Effector CD4-positive, alpha-beta T cell (primary cell): ENCODE measurements at places on chromosomes 4 and X.

DNA sequence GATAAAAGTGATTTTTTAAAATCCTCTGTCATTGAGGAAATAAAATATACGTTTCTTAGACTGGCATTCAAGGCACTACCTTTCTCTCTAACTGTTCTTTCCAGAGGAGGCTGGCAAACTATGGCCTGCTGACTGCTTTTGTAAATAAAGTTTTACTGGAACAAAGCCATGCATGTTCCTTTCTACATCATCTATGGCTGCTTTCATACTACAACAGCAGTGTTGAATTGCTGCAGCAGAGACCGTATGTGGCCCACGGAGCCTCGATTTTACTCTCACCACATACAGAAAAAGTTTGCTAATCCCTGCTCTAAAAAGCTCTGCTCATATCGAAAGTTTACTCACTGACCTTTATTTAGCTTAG lies 20.2 kb downstream of the SETD7 start:
- DNase-seq = no peak

DNA sequence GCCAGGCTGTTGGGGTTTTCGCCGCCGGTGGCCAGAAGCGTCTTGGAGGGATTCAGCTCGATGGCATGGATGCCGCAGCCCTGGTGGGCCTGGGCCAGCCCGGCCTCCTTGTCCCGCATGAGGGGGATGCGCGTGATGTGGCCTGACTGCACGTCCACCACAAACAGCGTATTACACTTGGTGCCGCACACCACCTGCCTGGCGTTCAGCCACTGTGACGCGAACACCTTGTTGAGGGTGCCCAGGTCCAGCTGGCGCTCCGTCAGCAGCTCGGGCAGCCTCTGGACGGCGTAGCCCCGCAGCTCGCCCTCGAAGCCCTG lies 728 bp downstream of the DCAF12L2 start:
- DNase-seq = no peak

GRCh38 chr4:73669410-73670183 lies 49.4 kb upstream of the RASSF6 start:
- no peak for DNase-seq

- no peak for DNase-seq
Measured at GRCh38 chrX:109797311-109797975, 64.4 kb upstream of the ACSL4 start.

DNA sequence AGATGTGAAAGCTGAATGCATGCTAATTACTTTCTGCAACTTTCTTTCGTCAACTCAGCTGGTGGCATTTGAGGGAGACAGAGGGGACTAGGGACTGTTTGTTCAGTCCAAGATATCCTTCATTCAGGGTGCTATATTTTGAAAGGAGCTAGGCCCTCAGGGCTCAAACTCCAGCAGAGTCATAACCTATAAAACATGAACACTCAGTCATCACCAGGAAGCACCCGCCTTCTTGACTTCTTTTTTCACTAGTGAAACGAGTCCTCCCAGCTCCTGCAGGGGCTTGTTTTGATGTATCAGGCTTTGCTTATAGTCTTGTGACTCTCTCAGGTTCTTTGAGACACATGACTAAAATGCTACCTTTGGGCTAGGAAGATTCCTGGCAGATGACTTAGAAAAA lies 230.6 kb downstream of the PCDH7 start:
- DNase-seq = no peak

DNA sequence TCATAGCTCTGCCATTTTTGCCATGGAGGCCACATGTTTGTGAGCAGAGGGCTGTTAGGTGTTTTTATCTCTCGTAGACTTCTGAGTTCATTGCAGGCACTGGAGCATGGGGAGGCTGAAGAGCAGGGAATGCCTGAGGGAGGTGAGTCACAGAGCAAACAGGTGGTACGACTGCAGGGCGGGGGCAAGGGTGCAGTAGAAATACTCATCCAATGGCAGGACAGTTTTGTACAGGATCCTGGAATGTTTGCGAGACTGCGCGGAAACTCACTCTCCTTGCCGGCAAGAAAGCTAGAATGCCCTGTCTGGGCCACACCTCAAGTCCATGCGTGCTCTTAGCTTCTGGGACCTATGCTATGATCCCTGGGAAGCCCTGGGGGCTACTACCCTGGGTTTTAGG lies 20.0 kb upstream of the VCX2 start:
- no peak for DNase-seq
